ENCODE measurements at places on chromosomes 6 and 20.

GRCh38 chr6:158031381-158032353 lies 50.0 kb downstream of the SYNJ2 start:
- DNase-seq: peak; percentile 92

GRCh38 chr6:360764-361373 lies 30.7 kb upstream of the IRF4 start:
- DNase-seq: no peak

GRCh38 chr6:78400076-78400475 lies 467.3 kb upstream of the IRAK1BP1 start:
- no peak for DNase-seq

DNA sequence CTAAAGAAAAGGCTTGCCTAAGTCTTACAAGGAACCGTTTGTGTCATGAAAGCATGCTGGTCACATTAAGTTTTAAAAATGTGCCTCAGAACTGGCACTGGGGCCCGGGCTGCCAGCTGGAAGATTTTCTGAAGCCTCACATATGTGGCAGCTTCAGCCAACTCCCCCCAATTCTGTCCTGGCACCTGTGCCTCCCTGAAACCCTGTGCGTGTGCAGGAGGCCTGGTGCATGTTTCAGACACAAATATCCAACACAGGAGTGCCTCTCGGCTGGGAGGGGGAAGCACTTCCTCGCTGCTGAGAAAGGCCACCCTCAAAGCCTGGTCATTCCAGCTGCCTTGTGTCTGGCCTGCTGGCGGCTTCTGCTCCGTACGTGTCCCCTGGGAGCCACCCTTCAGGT lies 188.5 kb upstream of the SNX9 start:
- DNase-seq: no peak

- no peak for DNase-seq
Observed at GRCh38 chr6:142695016-142695415, 250.0 kb downstream of the HIVEP2 start.

DNA sequence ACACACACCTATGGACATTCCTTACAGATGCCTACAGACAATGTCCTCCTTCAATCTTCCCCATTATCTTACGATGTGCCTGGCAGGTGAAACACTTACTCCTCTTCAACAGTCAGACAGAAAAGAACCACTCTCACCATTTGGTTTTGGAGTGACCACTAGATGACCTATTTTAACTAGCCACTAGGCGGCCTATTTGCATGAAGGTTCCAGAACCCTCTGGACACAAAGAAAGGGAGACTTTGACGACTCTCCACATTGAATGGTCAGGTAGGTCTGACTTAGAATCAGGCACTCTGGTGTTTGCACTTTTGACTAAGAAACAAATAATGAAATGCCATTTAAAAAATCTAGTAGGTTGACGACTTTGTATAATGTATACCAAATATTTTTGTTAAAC lies 42.0 kb downstream of the PNLDC1 start:
- DNase-seq: no peak
